ENCODE measurements at places on chromosomes 11 and 22.
A peak's percentile ranks its signal among the peaks of the same experiment; 100 is the strongest.

GRCh38 chr22:21727768-21728167 is 7.8 kb downstream of the YPEL1 start:
- DNase-seq = no peak

DNA sequence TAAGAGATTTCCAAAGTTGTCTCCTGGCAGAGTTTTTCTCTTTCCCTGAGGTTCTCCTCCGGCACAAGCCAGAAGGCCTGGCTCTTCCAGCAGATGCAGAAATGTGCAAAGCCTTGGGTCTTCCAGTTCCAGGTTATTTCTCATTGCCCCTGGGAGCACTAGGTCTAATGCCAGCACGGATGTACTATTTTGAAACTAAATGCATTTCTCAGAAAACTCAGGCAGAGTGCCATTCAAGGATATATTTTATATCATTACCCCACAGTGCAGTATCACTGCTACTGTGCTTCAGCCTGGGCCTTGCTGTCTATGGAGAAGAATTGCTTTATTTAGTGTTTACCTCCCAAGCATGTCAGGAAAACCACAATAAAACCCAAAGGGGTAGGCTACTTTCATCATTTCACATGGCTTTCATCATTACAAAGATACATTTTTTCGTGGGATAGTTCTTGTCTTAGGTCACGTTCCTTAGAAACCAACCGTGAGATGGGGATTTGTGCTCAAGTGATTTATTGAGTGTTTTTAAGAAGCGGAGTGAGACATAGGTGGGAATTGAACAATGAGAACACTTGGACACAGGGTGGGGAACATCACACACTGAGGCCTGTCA is 22.4 kb upstream of the FZD4 start:
- no peak for DNase-seq

GRCh38 chr11:113670831-113671215 is 35.3 kb downstream of the TMPRSS5 start:
- DNase-seq = no peak

- DNase-seq = no peak
Measured at GRCh38 chr11:106415510-106415909, 338.0 kb downstream of the AASDHPPT start.

DNA sequence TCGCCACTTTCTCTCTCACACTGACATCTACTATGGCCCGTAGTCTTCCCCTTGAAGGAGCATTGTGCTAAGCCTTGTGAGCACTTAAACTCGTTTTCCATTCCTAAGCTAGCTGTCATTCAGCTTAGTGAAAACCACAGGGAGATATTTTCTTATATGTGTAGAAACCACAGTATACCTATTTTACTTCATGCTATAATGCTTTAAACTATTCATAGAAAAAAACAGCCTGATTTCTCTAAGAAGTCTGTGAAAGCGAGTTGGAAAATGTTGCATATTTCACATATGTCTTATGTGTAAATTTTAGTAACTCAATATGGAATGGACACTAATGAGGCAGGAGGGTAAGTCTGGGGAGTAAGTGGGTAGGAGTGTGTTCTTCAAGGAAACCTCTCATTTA is 194.3 kb upstream of the CTSC start:
- DNase-seq = no peak

DNA sequence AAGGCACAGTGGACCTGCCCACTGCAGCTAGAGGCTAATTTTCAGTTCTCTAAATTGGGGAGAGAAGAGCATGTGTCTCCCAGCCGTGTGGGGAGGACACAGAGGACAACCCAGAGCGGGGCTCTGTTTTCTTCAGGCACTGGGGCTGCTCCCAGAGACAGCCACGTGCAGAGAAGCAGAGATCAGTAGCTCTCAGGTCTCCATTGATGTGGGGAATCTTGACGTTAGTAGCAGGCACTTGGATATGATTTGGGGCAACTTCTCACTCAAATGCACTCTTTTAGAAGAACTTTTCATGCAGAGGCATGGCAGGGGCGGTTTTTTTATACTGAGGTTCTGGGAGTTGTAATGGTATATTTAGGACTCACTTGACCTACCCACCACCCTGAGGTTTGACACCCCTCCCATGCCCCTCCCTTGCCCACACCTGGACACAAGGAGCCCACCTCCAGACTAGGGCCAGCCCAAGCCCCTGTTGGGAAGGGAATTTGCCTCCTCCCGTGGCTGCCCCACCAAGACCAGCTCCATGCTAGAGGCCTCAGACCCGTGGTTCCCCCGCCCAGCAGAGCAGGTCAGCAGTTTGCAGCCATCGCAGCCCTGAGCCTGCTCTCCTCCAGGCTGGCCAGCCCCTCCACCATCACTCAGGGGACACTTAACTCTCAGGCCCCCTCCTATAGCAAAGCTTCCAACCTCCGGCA is 94.2 kb upstream of the RTL6 start:
- no peak for DNase-seq

GRCh38 chr11:68142028-68142412 is 20.8 kb upstream of the CHKA start:
- DNase-seq = peak; percentile 44

Measured in activated CD4-positive, alpha-beta T cell treated with anti-CD3 and anti-CD28 coated beads, Interleukin-2, amount 50 U/mL, for 4 hours (primary cell).